ENCODE measurements at places on chromosomes 7 and 10.

- DNase-seq, result no peak
Measured at GRCh38 chr7:26188206-26188956, 12.2 kb downstream of the HNRNPA2B1 start.

GRCh38 chr10:103570844-103571655 lies 77.5 kb downstream of the NEURL1 start:
- no peak for DNase-seq

- DNase-seq, result no peak
Measured at GRCh38 chr10:35341521-35341920, 5.2 kb downstream of the CCNY start.

- no peak for DNase-seq
Measured at GRCh38 chr7:4749798-4750197, 25.6 kb upstream of the AP5Z1 start.

GRCh38 chr7:101804967-101805366 lies 12.5 kb upstream of the CUX1 start:
- DNase-seq, result no peak

- no peak for DNase-seq
Measured at GRCh38 chr7:96962221-96962885, 43.0 kb upstream of the DLX6 start.

GRCh38 chr10:4130685-4131084 lies 345.7 kb upstream of the KLF6 start:
- no peak for DNase-seq

GRCh38 chr7:145644426-145645134 lies 472.0 kb upstream of the CNTNAP2 start:
- DNase-seq, result no peak

- no peak for DNase-seq
Measured at GRCh38 chr7:36408589-36408988, 18.9 kb downstream of the ANLN start.

DNA sequence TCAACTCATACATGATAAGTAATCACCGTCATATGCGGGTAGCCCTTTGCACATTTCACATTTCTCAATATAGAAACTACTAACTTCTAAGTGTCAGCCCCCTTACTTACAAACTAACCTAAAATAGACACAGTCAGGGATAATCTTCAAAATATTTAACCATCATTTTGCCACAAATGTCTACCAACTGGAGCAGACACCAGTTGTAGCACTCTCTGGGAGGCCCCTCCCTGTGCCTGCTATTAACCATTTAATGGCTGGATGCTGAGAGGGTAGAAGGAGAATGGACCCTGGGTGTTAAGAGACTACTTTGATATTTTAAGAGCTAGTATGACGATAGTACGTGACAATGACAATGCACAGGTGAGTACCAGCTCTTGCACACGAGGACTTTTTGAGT lies 116.4 kb downstream of the SORBS1 start:
- DNase-seq, result no peak

- no peak for DNase-seq
Measured at GRCh38 chr7:95312561-95312960, 11.8 kb downstream of the PON1 start.

GRCh38 chr7:141287936-141288335 lies 214.1 kb downstream of the TMEM178B start:
- no peak for DNase-seq

DNA sequence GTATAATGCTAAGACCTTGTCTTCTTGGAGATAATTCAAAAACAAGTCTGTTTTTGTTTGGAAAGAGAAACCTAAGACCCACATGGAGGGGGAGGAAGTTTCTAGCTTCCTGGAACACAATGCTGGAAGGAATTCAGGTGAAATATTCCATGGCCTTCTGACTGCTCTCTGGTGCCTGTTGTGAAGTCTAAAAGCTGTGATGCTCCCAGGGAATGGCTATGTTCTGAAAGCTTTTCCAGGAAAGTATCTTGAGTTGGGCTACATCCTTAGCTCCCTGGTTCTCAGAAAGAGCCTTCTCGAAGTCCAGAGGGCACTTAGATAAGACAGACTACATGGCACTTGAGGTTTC lies 12.5 kb upstream of the PFKP start:
- no peak for DNase-seq

DNA sequence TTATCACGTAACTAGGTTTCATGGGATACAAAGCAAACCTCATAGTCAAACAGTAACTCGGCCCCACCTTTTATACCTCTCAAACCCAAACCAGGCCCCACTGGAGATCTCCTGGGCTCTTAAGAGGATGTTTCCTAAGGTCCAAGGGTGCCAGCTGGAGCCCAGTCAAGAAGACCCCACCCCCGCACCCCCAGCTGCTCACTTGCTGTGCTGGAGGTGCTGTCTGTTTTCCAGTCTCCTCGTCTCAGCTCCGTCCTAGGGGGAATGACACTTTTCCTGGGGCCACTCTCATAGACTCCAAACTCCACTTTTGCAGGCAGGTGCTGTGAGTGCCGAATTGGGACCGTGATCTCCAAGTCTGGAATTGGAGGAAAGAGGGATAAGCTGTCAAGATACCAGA lies 22.7 kb upstream of the TM9SF3 start:
- DNase-seq, result no peak

GRCh38 chr7:36937754-36938563 lies 213.7 kb upstream of the AOAH start:
- no peak for DNase-seq

DNA sequence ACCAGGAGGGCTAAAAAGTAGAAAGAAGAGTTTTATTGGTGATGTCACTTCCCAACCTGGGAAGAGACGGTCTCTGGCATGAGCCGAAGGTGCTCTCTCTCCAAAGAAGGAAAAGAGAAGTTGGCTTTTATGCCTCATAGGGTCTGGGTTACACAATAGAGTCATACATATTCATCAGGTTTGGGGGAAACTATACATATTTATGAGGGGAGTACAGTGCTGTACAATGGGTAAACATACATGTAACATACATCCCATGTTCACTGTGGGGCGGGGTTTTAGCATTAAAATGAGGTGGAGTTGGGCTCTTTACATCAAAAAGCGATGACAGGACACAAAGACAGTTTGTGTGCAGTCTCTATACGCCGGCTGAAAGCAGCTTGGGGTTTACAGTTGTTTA lies 701.7 kb downstream of the TYW1 start:
- no peak for DNase-seq

GRCh38 chr7:24713039-24713793 lies 44.0 kb downstream of the GSDME start:
- DNase-seq, result no peak

DNA sequence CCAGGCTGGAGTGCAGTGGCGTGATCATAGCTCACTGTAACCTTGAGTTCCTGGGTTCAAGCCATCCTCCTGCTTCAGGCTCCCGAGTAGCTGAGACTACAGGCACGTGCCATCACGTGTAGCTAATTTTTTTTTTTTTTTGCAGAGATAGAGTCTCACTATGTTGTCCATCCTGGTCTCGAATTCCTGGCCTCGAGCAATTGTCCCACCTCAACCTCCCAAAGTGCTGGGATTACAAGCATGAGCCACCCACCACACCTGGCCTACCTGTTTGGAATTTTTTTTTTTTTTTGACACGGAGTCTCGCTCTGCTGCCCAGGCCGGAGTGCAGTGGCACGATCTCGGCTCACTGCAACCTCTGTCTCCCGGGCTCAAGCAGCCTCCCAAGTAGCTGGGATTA lies 117.1 kb upstream of the PARD3 start:
- DNase-seq, result no peak

GRCh38 chr10:101993651-101994200 lies 62.2 kb downstream of the ARMH3 start:
- no peak for DNase-seq

DNA sequence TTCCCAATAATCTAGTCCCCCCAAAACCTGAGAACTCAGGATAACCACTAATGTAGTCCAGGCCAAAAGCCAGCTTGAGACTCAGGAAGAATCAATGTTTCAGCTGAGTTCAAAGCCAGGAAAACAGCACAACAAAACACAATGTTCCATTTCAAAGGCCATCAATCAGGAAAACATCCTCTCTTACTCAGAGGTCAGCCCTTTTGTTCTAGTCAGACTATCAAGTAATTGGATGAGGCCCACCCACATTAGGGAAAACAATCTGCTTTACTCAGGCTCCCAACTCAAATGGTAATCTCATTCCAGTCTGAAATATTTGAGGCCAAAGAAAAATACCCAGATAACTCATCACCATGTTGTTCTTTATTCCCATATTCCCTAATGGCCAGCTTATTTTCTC lies 152.2 kb downstream of the SDHAF3 start:
- DNase-seq, result no peak

GRCh38 chr7:47739301-47739875 lies 157.5 kb upstream of the TNS3 start:
- no peak for DNase-seq

DNA sequence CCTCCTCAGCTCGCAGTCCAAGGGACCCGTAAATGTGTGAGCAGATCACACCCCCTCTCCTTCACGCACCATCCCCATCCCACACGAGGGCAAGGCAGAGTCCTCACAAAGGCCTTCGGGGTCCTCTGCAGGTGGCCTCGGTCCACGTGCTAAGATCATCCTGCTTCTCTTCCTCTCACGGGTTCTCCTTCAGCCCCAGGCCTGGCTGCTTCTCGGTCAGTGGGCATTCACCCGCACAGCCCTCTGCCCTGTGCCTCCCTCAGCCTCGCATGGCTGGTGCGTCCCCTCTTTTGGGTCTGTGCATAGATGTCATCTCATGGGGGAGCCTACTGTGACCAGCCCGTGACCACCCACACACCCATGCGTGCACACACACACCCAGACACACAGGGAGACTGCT lies 17.3 kb upstream of the FOXL3 start:
- DNase-seq, result no peak

- DNase-seq, result no peak
Measured at GRCh38 chr7:134203186-134203889, 76.2 kb downstream of the LRGUK start.

- no peak for DNase-seq
Measured at GRCh38 chr10:35675846-35676245, 33.8 kb upstream of the FZD8 start.

- DNase-seq, result no peak
Measured at GRCh38 chr10:123842692-123843385, 48.8 kb downstream of the CPXM2 start.

All from NCI-H1417 treated with DMSO at 0.1 percent for 48 hours (cell line).